ENCODE measurements at places on chromosomes 1 and 21.

- no peak for DNase-seq
These were observed 50.8 kb upstream of the BOLA1 start for GRCh38 chr1:149848340-149849110.

DNA sequence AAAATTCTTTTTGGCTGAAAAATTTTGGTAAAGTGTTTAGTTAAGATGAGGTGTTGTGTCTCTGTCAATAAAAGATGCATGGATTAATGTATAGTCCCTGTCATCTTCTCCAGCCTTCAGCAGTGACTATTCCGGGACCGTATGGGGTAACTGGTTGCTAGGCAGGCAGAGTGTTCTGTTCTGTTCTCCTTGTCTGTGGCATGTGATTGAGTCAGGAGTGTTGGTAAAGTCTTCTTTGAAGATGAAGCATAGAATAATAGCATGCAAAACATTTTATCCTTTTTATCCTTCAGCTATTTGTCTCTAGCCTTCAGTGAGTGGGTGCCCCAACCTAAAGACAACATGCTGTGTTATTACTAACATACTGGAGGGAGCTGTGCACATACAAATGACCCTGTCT lies 74.6 kb downstream of the RGL1 start:
- DNase-seq = no peak

GRCh38 chr1:155507945-155508344 lies 54.7 kb downstream of the ASH1L start:
- no peak for DNase-seq

- peak; percentile 78 for DNase-seq
These were observed 71.4 kb downstream of the DIRAS3 start for GRCh38 chr1:67978890-67979516.

- DNase-seq = no peak
These were observed 281.1 kb upstream of the DUSP10 start for GRCh38 chr1:222023025-222023424.

GRCh38 chr1:110420874-110421793 lies 13.6 kb upstream of the LAMTOR5 start:
- DNase-seq = peak; percentile 9

DNA sequence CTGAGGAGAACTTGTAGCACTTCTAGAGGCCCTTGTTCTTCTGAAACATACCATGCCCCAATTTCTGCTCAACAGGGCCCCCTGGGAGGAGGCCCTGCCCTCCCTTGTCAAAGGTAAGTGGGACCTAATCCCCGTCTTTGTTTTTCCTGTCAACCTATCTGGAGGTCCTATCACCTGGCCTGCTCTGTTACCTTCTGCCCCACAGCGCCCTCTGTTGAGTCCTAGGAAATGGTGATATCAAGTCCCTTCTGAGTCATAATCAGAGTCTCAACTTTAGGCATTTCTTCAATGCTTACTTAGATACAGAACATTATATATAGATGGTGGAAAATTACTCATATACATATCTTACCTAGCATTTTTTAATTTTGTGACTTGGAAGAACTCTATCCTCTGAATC lies 28.2 kb upstream of the FCRL4 start:
- DNase-seq = no peak

- DNase-seq = no peak
These were observed 493.7 kb upstream of the ZP4 start for GRCh38 chr1:238384381-238384780.

- DNase-seq = peak; percentile 99
These were observed 104.5 kb upstream of the LMO4 start for GRCh38 chr1:87224201-87224600.

DNA sequence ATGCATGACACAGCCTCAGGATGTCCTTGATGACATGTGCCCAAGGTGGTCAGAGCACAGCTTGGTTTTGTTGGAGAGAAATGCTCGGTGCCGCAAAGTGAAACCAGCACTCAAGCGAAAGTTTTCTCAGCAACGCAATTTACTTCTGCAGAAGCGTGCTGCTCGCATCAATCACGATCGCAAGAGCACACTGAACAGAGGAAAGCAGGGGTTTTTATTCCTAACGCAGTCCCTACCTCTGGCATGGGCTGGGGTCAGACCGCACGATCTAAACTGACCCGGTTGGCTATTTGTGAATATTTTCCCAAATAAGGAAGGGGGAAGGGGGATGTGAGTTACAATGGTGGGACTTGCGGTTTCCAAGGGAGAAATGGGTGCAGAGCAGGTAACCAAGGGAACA lies 809 bp upstream of the ZNF669 start:
- no peak for DNase-seq

GRCh38 chr1:89757532-89757931 lies 63.3 kb upstream of the LRRC8D start:
- no peak for DNase-seq

DNA sequence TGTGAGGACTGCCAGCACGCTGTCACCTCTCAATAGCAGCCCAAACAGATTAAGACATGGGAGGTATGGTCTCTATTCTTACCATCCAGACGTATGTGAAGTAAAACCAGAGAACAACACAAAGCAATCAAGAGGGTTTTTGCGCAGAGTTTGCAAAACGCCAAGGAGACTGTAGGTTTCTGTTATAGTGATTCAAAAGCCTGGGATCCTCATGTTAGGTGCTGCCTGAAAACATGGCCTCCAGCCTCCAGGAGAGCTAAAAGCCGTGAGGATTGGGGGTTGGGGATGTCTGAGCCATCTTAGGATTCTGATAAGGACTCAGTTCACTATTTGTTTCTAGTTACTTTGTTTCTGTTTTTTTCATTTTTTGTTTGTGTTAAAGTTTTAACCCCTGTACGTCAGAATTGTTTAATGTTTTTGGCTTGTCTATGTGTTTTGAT lies 4.2 kb upstream of the CCT8 start:
- no peak for DNase-seq

DNA sequence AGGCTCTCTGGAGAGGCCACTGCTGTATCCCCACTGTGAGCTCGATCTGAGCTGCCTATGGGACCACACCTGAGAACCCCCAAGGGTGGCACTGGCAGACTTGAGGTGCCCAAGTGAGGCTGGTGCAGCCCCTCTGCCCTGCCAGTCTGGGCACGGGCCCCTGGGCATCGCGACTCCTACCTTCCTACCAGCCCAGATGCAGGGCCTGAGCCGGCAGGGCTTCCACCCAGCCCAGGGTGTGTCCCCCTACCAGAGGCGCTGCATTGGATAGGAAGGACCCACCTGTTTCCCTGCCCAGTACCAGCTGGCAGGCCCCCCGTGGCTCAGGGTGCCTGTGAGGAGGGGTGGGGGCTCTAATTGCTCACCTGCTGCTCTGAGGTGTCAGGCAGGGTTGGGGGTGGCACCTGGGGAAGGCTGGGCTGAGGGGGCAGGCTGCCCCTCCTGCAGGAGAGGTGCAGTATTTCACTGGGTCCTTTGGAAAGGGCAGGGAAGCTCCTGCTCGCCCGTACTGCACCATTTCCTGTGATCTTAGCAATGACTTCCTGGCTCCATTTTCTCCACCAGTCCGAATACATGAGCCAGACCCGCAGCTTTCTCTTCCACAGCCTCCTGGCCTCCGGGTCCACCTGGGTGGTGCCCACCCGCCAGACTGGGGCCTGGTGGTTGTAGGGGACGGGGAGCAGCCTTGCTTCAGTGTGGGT lies 11.8 kb downstream of the TP73 start:
- DNase-seq = no peak

DNA sequence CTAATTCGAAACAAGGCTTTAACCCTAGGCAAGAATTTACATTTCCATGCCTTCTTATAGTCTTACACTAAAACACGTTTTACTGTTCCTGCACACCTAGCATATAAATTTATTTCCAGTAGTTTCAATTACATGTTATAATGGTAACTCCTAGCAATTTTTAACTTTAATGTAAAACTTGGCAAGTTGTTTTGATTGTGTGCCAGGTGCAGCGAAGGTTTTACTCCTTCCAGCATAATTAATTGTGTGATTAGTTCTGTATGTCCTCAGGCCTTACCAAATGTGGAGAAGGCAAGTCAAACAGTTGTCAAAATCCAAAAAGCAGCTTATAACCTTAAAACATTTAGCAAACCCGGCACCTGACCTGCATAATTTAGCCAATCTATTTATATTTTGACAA lies 114.8 kb downstream of the KCNK1 start:
- DNase-seq = no peak

DNA sequence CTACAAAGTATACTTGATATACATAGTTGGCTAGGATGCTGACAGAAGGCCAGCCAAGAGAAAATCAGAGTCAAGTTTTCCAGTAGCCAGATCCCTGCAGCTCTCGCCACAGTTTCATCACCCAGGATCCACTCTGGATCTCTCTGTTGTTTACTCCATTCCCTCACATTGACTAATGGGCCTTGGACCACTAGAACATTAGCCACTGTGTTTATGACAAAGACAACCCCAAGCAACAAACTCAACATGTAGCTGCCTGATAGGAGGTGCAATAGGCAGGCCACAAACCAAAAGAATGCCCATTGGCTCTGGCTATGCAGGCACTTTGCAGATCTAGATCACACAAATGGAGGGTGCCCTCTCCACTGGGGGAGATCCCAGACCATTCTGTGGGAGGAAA lies 44.2 kb downstream of the ARHGEF11 start:
- no peak for DNase-seq

DNA sequence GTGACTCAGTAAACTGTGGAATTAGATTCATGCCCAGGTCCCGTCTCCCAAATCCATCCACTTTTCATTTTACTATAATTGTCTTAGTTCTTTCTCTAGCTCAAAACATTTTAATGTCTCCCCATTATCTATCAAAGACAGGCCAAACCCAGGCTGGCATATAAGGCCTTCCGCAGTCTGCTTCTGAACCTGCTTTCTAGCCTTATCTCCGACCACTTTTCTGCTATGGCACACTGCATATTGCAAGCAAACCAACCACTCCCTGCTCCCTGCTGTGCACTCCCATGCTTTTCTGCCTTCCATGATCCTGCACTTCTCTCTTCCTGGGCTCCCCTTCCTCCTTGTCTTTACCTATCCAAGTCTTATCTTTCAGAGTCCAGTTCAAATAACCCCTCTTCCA lies 17.3 kb upstream of the PIGM start:
- no peak for DNase-seq

DNA sequence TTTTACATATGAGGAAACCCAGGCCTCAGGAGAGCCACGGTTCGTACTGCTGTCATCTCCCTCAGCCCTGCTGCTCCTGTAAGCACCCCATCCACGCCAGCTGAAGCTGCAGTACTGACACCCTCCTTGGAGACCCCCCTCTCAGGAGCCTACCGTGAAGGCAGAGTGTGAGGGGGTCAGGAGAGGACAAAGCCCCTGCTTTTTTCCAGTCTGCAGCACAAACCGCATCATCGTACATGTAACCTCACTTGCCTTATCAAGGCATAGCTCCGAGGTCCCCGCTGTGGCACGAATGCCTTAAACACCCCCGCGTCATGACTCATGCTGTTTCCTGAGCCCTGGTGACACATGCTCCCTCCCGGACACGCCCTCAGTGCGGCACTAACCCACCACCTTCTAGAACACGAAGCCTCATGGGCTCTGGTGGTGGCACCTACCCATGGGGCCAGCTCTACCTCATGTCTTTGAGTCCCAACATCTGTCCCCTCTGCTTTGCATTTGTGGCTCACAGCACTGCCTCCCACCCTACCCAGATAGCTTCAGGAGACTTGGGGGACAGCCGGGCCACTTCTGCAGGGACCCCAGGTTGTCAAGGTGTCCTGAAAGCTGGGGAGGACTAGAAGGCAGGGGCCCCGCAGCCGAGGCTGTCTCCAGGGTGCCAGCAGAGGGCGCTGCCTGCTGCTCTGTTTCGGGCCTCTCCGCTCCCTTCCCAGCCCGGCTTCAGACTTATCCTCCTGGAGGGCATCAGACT lies 4.9 kb downstream of the SH3BGRL3 start:
- peak; percentile 82 for DNase-seq

GRCh38 chr1:6345009-6345408 lies 48.6 kb downstream of the ACOT7 start:
- no peak for DNase-seq

DNA sequence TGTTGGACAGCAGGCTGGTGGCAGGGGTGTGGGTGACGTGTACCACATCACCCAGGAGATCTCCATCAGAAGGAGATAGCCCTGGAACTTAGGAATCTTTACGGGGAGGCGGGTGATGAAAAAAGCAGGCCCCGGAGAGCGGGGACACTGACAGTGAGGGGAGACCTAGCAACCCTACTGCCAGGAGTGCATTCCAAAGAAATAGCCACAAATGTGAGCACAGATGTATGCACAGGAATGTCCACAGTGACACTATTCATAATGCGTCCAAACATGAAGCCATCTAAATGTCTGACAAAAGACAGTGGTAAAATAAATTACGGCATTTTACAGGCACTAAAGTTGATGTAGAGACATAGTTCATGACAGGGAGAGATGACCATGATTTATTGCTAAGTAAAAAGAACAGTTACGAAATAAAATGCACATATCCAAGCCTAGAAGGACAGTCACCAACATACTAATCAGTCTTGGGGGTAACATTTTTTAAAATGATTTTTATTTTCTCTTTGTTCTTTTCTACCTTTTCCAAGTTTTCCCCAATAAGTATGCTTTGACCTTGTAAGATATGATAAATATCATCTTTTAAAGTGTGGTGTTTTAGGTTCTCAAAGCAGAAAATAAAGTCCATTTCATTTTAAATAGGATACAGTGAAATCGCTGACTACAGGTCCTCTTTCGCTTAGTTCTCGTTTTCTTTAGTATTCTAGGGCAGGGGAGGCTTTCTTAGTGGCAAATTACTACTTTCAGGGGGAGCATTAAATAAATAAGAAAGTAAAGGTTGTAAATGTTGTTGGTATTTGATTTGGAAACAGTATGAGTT lies 21.3 kb downstream of the CD247 start:
- no peak for DNase-seq

DNA sequence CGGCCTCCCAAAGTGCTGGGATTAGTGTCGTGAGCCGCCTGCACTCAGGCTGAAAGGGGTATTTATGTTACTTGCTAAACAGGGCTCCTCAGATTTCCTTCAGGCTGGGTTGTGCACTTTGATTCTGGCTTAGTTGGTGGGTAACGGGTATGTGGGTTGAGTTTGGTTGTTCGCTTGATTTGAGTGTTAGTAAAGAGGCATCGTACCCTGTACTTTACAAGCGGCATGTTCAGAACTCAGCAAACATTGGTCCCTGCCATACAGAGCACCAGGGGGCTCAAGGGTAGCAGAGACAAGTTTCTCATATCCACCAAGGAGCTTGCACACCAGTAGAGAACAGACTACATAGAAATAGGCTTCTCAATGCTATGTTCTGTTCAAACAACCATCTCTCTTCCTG lies 147.8 kb downstream of the PGBD5 start:
- DNase-seq = no peak

DNA sequence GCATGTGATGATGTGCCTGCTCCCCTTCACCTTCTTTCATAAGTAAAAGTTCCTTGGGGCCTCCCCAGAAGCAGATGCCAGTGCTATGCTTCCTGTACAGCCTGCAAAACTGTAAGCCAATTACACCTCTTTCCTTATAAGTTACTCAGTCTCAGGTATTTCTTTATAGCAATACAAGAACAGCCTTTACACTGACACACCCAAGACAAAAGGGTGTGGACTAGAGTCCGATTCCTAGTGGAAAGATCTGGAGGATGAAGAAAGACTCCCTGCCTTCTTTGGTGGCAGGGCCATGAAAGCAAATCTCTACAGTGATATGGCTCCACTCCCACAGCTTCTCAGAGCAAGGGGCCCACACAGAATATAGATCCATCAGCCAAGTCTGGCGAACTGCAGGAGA lies 209.7 kb upstream of the ST6GALNAC5 start:
- no peak for DNase-seq

Data from retinal pigment epithelial cell (primary cell).